ENCODE measurements at places on chromosomes 3 and 15. TPM values are rescaled to one million over a fixed set of nuclear protein-coding genes. Genes with fewer than 3 reads are reported as not detected.

Gene UBP1
- 82.2 TPM for total RNA-seq

GRCh38 chr3:188179006-188179966, 25.3 kb downstream of the LPP start:
- no peak for DNase-seq

- DNase-seq, result peak; percentile 22
Observed at GRCh38 chr3:126451511-126451910, 24.2 kb downstream of the ZXDC start.

Gene ENTPD3
- total RNA-seq, result 0.29 TPM

- no peak for DNase-seq
Observed at GRCh38 chr3:72272356-72272755, 487.4 kb upstream of the PROK2 start.

Measured in endodermal cell (in vitro differentiated cells).